ENCODE measurements at places on chromosomes 5 and 9.

DNA sequence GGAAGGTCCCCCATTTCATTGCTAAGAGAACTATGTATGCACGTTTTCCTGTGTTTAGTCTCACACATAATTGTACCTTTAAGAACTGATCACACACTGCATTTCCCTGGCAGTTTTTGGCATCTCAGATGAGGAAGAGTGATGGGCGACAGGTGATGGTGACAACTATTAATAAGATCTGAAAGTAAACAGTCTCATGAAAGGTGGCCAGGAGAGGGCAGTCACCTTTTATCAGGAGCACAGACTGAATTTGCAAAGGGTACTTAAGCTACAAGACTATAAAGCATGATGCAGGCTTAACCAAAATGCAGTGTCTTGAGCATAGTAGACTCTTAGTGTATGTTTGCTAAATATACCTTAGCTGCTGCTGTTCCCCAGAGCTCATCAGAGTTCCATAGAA, 91.5 kb downstream of the GHR start:
- DNase-seq: no peak

- DNase-seq: no peak
Observed at GRCh38 chr5:99928490-99928889, 606.7 kb upstream of the FAM174A start.

- DNase-seq: no peak
Observed at GRCh38 chr5:39517800-39518199, 93.0 kb upstream of the DAB2 start.

- no peak for DNase-seq
Observed at GRCh38 chr9:83986765-83987401, 6.3 kb downstream of the RMI1 start.

- no peak for DNase-seq
Observed at GRCh38 chr5:84239494-84239893, 145.2 kb downstream of the EDIL3 start.

DNA sequence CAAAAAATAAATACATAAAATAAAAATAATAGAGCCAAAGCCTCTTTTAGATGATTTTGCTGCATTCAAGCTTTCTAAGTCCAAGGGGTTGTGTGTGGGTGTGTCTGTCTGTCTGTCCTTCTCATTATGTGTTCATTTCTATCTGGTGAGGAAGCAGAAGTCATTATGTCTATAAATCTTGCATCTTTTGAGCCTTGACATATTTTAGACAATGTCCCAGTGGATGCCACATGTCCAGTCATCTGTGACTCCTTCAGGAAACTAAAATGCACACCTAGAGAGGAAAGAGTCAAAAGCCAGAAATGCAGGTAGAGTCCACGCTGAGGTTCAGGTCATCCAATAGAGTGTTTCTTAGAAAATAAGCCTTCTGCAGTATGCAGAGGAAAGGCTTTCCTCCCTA, 80.9 kb downstream of the GALNT10 start:
- no peak for DNase-seq

DNA sequence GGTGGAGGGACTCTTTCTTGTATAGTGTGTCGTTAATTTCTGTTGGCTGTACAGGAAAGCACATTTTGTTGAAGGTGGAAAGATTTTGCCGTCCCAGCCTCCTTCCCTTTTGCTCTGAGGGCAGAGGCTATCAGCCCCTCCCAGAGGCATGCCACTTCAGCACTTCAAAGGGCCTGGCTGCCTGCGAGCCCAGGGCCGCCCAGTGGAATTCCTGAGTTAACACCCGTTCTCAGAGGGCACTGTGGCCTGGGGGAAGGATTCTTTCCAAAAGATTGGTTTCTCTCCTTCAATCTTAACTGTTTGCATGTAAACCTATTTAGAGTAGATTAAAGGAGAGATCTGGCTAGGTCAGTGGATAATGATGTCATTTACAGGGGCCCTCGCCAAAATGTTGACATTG, 238.6 kb downstream of the FANCC start:
- DNase-seq: no peak

- DNase-seq: no peak
Observed at GRCh38 chr9:75289332-75289731, 201.0 kb downstream of the OSTF1 start.

GRCh38 chr9:107144475-107144874, 138.6 kb upstream of the RAD23B start:
- DNase-seq: no peak

DNA sequence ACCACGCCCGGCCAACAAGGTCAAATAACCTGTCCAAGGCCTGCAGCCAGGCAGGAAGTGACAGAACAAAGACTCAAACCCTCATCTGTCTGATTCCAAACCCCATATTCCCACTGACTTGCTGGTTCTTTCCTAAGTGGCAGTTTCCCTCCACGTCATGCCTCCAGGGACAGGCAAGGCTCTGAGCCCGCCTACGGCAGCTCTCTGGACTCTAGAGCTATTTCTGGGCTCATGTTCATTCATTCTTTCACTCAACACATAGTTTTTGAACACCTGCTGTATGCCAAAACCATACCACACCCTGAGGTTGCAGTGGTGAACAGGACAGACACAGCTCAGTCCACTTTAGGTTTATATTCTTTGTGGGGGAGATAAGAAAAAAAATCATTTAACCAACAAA, 5.2 kb upstream of the FBP1 start:
- DNase-seq: no peak

- DNase-seq: no peak
Observed at GRCh38 chr5:169838688-169839087, 141.6 kb downstream of the INSYN2B start.

DNA sequence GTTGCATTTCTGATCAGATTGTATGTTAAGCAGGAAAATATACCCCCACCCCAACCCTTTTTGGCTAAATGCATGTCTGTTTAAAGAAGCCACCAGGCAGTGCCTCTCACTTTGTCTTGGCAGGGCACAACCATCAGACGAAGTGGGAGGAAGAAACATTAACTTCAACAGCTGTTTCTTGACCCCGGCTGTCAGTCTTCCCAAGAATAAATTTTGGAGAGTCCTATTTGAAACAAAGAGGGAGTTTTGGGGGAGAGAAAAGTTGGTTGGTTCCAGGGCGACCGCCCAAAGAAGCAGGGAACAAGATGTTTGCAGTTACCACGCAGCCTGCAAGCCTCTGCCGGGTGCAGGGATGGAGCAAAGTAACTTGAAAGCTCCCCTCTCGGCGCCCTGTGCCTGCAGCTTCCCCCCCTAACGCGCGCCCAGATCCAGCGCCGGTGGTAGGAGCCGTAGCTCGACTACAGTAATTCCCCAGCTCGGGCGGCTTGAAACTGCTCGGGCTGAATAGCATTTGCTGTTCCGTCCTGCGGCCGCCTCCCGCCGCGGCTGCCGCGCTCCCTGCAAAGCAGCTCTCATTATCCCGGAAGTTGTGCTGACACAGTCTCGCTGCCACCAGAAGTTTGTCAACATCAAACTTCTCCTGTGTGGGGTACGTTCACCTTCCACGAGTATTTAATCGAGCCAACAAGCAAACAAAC, 100.7 kb upstream of the SSBP2 start:
- peak; percentile 98 for DNase-seq

GRCh38 chr9:94922098-94922607, 195.7 kb downstream of the AOPEP start:
- no peak for DNase-seq

DNA sequence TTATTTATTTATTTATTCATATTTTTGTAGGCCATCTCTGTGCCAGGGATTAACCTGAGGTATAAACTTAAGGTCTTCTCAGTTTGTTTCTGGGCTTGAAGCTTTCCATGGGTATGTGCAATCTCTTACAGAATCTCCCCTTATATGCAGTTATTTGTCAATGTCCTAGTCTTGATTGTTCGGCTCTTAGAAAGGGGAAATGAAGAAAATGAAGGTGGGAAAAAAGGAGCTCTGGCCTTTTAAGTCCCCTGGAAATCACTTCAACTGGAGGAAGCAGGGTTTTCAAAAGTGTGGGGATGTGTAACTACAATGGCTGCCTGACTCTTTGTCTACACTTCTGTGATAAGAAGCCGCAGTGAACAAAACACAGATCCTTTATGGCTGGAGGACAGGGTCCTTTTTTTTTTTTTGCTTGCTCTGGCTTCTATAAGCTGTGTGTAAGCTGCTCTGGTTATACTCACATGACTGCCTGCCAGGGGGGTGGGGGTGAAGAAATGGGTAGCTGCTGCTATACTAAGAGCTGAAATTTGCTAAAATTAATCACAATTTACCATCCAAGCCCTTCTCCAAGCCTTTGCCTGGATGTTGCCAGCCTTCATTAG, 33.7 kb downstream of the CENPP start:
- peak; percentile 71 for DNase-seq

DNA sequence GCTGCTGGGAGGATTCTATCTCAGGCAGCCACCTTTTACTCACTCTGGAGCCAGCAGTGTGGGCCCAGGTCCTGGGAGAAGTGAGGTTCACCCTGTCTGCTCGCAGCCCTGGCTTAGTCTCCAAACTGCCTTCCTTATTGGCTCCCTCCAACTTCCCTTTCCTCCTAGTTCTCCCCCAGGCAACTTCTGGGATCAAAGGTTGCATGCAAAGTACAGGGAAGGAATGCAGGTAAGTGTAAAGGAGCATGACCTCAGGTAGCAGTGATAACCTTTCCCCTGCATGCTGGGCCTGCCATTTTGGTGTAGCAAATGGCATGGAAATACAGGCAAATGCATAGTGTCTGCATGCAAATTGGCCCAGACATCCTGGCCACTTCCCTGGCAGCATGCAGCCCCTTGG, 53.8 kb upstream of the ARAP3 start:
- no peak for DNase-seq

- no peak for DNase-seq
Observed at GRCh38 chr9:101465326-101465915, 29.8 kb upstream of the ALDOB start.

- DNase-seq: peak; percentile 44
Observed at GRCh38 chr9:69397384-69398214, 72.6 kb downstream of the ENTREP1 start.

DNA sequence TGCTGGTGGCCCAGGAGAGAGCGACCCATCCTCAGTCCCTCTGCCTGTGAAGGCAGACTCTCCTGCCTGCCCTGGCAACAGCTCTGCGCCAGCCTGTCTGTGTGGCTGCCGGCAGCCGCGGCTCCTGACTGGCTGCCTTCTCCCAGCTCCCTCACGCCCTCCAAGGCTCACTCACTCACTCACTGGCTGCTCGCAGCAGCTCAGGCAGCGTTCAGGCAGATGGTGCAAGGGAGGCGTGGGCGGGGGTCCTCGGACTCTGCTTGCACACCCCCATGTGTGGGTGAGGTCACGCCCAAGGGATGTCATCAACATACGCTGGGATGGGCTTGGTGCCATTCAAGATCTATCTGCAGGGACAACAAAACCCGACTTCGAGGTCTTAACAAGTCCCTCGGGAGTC, 66.7 kb downstream of the DAB2IP start:
- peak; percentile 88 for DNase-seq

GRCh38 chr5:66828548-66829357, 232.6 kb downstream of the MAST4 start:
- DNase-seq: peak; percentile 92

GRCh38 chr9:112777914-112778313, 27.4 kb downstream of the SNX30 start:
- no peak for DNase-seq

DNA sequence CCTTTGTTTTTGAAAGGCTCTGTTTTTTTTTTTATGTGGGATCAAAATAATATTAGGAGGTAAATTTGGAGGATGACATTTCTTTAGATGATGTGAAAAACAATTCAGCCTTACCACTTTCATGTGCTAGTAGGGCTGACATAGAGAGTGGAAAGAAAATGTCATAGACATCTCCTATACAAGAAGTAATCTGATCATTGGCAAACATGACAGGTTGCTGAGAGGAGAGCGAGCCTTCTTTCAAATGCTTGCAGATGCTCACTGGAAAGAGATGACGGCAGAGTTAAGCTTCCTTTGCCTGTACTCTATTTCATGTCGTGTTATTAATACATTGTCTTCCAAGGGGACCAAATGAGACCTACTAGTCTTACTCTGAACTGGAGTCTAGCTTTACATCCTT, 160.1 kb upstream of the DAP start:
- no peak for DNase-seq

- DNase-seq: no peak
Observed at GRCh38 chr5:159032656-159033350, 66.9 kb downstream of the EBF1 start.

DNA sequence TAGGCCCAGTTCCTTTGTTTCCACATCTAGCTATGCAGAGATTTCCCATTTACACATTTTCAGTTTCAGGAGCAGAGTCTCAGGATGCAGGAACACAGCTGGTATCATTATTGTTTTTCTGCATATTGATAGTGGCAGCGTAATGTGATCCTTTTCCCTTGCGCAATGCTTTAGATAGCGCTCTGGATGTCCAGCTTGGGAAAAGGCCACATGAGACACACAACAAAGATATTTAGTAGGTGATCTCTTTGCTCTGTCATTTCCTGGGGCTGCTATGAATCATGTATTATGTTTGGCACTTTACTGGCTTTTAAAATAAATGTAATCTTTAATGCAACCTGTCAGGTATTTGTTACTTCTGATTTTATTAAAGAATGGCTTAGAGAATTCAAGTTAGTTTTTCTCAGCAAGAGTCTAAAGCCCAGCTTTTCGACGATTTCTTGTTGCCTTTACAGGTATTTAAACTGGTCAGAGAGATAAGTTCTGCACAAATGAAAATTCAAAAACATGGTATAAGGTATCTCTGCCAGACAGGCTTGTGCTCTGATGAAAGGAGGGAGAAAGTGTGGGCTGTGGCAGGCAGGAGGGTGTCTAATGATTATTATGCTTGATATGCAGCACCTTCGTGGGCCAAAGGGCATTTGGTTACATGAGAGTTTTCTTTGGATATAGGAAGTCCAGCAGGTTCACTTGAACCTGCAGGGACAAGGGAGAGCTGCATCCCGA, 42.2 kb downstream of the PTTG1 start:
- no peak for DNase-seq

- DNase-seq: no peak
Observed at GRCh38 chr5:9015937-9016270, 530.0 kb downstream of the SEMA5A start.

DNA sequence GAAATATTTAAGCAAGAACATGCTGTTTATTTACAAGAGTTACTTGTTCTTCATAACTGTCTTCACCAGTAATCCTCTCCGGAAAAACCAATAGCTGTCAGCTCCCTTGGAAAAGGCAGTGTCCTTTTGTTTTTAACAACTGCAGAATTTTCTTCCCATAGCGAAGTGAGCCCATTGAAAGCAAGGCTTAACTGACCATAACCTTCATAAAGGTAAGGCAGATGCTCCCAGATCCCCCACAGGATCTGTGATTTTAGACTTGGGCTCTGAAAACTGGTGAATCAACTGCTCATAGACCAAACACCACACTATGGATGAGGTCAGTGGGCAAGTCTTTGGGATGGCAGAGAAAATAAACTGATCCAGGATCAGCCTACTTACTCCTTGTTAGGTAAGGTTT, 155.0 kb downstream of the GLIS3 start:
- no peak for DNase-seq

DNA sequence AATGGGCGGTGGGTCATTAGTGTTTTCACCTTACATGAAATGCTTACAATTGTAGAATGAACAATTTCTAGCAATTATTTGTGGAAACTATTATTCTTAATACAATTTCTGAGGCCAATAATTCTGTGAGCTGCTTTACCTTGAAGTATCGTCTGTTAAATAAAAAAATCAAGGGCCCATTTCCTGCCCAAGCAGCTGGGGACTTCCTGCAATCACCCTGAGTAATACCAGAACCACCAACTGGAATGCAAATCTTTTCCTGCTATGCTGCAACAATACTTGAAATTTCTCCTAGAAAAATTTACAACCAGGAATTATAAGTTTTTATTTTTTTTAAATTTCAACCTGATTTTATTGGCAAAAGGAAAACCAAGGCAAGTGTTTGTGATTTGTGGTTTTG, 52.6 kb downstream of the ADAMTS16 start:
- no peak for DNase-seq

GRCh38 chr5:180797256-180798192, 5.1 kb downstream of the MGAT1 start:
- DNase-seq: no peak

- DNase-seq: no peak
Observed at GRCh38 chr9:132312873-132313272, 41.9 kb downstream of the SETX start.

Data from brain (organoid and tissue), 16 donors.